Activated naive CD8-positive, alpha-beta T cell treated with anti-CD3 and anti-CD28 coated beads for 36 hours (primary cell): ENCODE measurements at places on chromosomes 16 and 17. TPM values are rescaled to one million over a fixed set of nuclear protein-coding genes. Genes with fewer than 3 reads are reported as not detected.

Gene CDYL2
- total RNA-seq = 7.4 TPM

- DNase-seq = no peak
- peaks cover 46% of the 10 kb centered on the region for H3K36me3 ChIP-seq
- no peaks in the 10 kb centered on the region for H3K27me3 ChIP-seq
- H3K27ac ChIP-seq = no peak overlapping the region
Measured at GRCh38 chr16:21962475-21962874, 9.3 kb downstream of the UQCRC2 start.

Gene ZNF750
- total RNA-seq = not detected

GRCh38 chr16:29156511-29156910 lies 171.7 kb downstream of the LAT start:
- H3K36me3 ChIP-seq = peaks cover 25% of the 10 kb centered on the region
- no peak overlapping the region for H3K4me3 ChIP-seq

GRCh38 chr17:51601622-51602261 lies 341.4 kb downstream of the UTP18 start:
- H3K36me3 ChIP-seq = no peaks in the 10 kb centered on the region
- no peak for DNase-seq
- H3K4me3 ChIP-seq = no peak overlapping the region
- no peaks in the 10 kb centered on the region for H3K27me3 ChIP-seq
- H3K27ac ChIP-seq = no peak overlapping the region

DNA sequence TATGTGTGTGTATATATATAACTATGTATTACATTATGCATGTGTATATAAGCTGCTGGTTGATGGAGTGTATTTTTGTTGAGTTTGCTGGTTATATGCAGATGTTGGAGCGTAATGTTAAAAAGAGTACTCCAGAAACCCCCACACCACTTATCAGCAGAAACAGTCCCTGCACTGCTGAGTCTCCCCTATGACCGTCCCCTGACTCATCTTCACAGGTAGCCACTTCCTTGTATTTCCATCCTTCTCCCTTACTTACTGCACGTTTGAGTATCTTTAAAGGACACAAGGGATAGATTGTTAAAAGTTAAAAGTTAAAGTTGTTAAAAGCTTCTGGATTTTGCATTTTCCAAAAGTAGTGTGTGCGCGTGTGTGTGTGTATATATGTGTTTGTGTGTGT lies 853.9 kb upstream of the EEF2KMT start:
- no peak overlapping the region for H3K4me3 ChIP-seq
- no peaks in the 10 kb centered on the region for H3K4me1 ChIP-seq
- no peaks in the 10 kb centered on the region for H3K36me3 ChIP-seq
- no peak for DNase-seq
- H3K27me3 ChIP-seq = no peaks in the 10 kb centered on the region

DNA sequence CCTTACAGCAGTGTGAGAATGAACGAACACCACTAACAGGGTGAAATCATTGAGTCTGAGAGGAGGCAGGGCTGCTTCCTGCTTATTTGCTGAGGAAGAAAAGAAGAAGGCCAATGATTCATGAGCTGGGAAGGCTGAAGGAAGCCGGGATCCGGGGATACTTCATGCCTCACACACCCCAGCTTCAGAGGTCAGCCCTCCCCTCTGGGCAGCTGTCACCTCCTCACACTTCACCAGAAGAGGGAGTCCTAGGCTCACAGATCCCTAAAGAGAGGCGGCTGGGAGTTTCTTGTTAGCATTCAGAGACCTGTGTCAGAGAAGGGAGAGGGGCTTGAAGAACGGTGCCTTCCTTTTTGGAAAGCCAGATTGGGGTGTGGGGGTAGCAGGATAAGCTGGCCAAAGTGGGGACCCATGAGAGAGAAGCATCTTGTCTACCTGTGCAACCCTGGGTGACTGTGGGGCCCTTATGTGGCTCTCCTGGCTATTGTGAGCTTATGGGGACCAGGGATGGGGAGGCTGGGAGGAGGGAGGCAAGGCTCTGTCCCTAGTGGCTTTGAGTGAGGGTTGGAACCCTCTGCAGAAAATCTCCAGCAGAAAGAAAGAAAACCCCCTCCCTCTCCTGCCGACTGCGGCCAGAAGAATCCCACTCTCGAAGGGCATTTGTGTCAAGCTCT lies 94.6 kb downstream of the RGS9 start:
- DNase-seq = peak; percentile 37
- H3K27ac ChIP-seq = no peak overlapping the region
- H3K4me3 ChIP-seq = no peak overlapping the region
- peaks cover 25% of the 10 kb centered on the region for H3K4me1 ChIP-seq
- H3K27me3 ChIP-seq = peaks cover 30% of the 10 kb centered on the region

Gene PMFBP1
- total RNA-seq = 1.1 TPM

- H3K4me1 ChIP-seq = peaks cover 39% of the 10 kb centered on the region
- no peaks in the 10 kb centered on the region for H3K27me3 ChIP-seq
- DNase-seq = no peak
- H3K4me3 ChIP-seq = no peak overlapping the region
- H3K27ac ChIP-seq = no peak overlapping the region
Measured at GRCh38 chr16:48590476-48590875, 19.5 kb downstream of the N4BP1 start.

Gene NRN1L
- not detected for total RNA-seq

Gene CHST5
- not detected for total RNA-seq

DNA sequence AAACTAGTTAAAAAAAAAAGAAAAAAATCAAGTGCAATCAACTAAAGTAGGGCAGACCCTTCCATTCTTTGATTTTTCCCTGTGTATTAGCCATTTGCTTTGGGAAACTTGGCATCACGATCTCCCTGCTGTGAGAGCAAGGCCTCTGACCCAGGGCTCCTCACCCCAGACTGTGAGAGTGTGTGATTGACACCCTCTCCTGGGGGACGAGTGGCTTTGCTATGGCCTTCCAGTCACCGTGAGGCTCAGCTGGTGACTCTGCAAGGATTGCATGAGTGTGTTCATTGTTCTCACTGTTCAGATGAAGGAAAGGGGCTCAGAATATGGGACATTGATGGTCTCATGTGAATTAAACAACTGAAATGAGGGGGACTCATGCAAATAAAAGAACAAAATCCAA lies 69.0 kb upstream of the BCAR1 start:
- no peaks in the 10 kb centered on the region for H3K27me3 ChIP-seq
- DNase-seq = no peak
- peaks cover 37% of the 10 kb centered on the region for H3K4me1 ChIP-seq
- H3K27ac ChIP-seq = no peak overlapping the region

DNA sequence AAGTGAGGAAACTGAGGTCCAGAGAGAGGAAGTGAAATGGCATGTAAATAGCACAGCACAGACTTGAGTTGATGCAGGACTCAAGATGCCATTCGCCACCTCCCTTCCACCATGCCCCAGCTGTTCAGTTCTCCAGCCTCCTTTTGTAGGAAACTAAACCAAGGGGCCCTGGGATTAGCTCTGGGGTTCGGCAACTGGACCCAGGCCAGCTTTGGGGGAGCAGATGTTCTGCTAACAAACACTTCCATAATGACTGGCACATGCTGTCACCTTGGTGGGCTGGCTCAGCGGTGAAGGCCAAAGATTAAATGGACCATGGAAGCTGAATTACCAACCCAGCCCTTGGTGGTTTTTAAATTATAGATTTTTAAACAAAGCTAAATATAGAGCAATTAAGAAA lies 77.0 kb downstream of the IRX6 start:
- no peak overlapping the region for H3K4me3 ChIP-seq
- no peaks in the 10 kb centered on the region for H3K36me3 ChIP-seq
- no peaks in the 10 kb centered on the region for H3K4me1 ChIP-seq
- peaks cover 9% of the 10 kb centered on the region for H3K27me3 ChIP-seq

DNA sequence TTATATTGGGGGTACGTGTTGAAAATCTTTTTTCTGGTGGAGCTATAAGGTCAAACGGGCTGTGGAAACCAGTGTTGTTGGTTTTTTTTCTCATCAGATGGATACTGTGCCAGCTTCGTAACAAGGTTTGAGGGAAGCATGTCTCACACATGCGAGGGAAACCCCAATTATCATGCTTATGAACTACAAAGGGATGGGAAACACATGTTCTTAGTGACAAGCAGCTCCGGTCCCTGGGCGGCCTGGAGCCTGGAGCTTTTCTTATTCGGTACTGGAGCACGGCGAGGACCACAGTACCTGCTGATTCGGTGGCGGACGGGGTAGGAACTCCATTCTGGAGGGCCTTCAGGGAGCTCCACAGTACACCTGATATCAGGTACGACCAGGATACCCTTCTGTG lies 12.5 kb downstream of the SLC43A2 start:
- no peaks in the 10 kb centered on the region for H3K36me3 ChIP-seq
- no peaks in the 10 kb centered on the region for H3K27me3 ChIP-seq
- H3K4me1 ChIP-seq = peaks cover 2% of the 10 kb centered on the region
- DNase-seq = no peak
- no peak overlapping the region for H3K4me3 ChIP-seq

Gene LRRC37A
- total RNA-seq = 1.7 TPM

DNA sequence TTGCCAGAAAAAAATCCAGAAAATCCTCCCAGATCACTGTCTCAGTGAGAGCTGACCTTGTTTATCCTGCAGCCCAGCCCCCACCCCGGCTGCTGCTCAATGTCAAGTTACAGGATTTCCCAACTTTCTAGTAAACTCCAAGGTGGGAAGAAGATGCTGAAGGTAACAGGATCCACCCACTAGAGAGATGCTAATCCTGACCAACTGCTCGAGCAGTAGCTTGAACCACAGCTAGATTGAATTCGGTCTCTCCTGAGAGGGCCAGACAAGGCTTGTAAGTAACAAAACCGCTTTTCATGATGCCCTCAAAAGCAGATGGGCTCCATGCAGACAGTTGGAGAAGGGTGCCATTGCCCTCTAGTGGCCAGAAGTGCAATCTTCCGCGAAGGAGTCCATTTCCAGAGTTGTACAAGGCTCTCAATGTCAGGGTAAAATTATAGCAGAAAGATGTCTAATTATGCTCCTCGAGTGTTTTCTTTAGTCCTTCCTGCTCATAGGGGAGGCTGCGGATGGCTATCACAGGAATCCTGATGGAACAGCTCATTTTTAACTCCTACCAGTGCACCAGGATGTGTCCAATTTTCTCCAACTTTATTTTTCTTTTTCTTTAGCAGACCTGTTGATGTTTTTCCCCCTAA lies 3.9 kb downstream of the CDH11 start:
- H3K4me1 ChIP-seq = no peaks in the 10 kb centered on the region
- peak; percentile 31 for DNase-seq
- H3K27me3 ChIP-seq = peaks cover 42% of the 10 kb centered on the region
- H3K36me3 ChIP-seq = no peaks in the 10 kb centered on the region

Gene CRISPLD2
- total RNA-seq = not detected

- H3K36me3 ChIP-seq = peaks cover 5% of the 10 kb centered on the region
- no peaks in the 10 kb centered on the region for H3K4me1 ChIP-seq
- no peak overlapping the region for H3K27ac ChIP-seq
- DNase-seq = no peak
- H3K27me3 ChIP-seq = no peaks in the 10 kb centered on the region
Measured at GRCh38 chr16:8634991-8635736, 13.7 kb downstream of the METTL22 start.

DNA sequence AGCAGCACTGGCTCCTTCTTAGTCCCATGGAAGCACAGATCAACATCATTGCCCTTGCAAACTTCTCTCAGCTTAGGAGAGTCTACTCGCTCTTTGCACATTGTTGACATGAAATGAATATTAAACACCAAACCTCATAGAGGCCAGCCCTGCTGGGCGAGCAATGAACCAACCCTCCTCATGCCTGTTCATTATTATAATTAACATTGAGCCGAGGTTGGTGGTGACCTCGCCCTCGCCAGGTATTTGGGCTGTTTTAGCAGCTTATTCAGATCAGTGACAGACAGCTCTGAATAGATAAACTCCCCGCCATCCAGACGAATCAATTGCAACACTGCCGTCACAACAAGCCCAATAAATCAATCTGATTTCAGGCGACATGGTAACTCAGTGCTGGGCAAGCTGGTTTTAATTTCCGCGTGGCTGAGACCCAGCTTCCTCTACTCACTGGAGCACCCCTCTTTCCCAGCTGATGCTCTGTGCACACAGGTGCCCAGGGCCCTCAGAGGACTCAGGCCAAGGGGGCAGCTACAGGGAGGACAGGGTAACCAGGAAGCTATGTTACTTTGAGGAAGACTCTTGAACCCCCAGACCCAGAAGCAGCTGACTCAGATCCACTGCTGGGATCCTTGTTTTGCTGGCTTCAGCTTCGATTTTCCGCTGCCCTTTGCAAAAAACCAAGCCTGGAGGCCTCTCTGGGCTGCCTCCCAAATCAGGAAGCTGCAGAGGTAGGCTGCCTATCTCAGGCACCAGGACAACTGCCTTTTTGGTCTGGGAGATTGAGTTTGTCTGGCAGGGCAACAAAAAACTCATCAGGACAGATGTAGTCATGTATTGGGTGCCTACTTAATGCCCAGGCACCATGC lies 10.7 kb upstream of the SEZ6 start:
- H3K36me3 ChIP-seq = no peaks in the 10 kb centered on the region
- peaks cover 8% of the 10 kb centered on the region for H3K4me1 ChIP-seq
- H3K27ac ChIP-seq = no peak overlapping the region
- no peak for DNase-seq

- H3K27ac ChIP-seq = peak overlapping the region; percentile 100
- DNase-seq = no peak
- H3K4me3 ChIP-seq = peak overlapping the region; percentile 99
- peaks cover 77% of the 10 kb centered on the region for H3K36me3 ChIP-seq
Measured at GRCh38 chr17:40562838-40563219, 2.4 kb downstream of the CCR7 start.

Gene SMPD3
- 0.16 TPM for total RNA-seq

DNA sequence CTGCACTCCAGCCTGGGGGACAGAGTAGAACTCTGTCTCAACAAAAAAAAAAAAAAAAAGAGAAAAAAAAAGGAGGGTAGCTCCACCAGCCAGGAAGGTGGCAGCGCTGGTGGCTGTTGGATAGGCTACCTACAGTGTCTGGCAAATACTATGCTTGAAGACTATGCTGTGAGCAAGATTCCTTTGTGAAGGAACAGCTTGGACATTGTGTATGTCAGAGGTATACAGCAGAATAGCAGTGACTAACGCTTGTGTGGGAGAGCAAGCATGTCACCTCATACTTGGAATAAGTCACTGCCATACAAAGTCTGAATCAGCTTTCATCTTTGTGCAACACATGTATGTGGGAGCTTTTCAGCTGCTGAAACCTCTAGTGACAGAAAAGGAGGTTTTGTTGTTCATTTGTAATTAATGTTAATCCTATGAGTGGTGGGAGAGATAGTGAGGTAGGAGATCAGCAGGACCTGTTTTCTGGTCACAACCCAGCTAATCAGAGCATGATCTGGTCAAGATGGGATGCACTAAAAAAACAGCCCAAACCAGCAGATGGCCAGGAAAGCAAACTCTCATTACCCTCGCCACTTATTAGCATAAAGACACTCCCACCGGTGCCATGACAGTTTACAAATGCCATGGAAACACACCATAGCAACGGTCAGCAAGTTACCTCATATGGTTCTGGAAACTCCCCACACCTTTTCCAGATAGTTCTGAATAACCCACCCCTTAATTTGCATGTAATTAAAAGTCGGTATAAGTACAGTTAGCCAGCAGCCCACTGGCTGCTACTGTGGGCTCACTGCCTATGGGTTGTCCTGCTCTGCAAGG lies 6.8 kb upstream of the ITGAD start:
- H3K4me3 ChIP-seq = no peak overlapping the region
- H3K4me1 ChIP-seq = peaks cover 15% of the 10 kb centered on the region
- peaks cover 22% of the 10 kb centered on the region for H3K27me3 ChIP-seq
- DNase-seq = peak; percentile 22

GRCh38 chr16:69366431-69366830 lies 14.8 kb upstream of the TMED6 start:
- no peak for DNase-seq
- H3K27me3 ChIP-seq = no peaks in the 10 kb centered on the region
